Left colon (tissue), 2 donors: ENCODE measurements at places on chromosomes 4 and X. TPM values are rescaled to one million over a fixed set of nuclear protein-coding genes. Genes with fewer than 3 reads are reported as not detected.

Gene UGT2B7
- total RNA-seq, result 5.2 TPM

- DNase-seq, result no peak
Observed at GRCh38 chr4:110959041-110959643, 336.3 kb upstream of the PITX2 start.

GRCh38 chr4:13539619-13540445 lies 4.5 kb downstream of the NKX3-2 start:
- DNase-seq, result no peak

DNA sequence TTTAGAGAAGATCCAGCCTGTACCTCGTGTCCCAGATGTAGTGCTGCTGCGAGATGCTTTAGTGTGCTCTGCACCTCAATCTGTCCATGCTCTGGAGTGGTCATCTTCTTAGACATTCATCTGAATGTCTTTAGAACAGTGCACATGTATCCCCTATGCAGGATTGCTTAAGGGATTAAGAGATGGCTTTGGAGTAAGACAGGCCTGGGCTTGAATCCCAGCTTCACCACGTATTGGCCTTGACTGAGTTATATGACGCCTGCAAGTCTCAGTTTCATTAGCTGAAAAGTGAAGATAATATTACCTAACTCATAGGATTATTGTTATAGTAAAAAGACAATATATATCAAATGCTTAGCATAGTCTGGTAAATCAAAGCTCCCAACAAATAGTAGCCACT lies 98.3 kb downstream of the NFKB1 start:
- no peak for DNase-seq

Gene SMARCA1
- 7.0 TPM for total RNA-seq

DNA sequence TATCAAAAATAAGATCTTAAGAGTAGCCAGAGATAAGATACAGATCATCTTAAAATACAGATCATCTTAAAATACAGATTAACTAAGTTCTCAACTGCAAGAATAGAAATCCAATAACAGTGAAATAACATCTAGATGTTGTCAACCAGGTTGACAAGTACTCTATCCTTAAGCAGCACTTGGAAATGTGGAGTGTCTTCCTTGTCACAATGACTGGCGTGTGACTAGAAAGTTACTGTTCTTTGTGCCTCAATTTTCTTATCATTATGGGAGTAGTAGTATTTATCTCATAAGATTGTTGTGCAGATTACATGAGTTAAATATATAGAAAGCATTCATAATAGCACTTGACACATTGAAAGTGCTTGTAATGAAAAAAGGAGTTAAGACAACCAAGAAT lies 25.8 kb upstream of the HPGDS start:
- DNase-seq, result no peak

Gene MAGEC1
- not detected for total RNA-seq

DNA sequence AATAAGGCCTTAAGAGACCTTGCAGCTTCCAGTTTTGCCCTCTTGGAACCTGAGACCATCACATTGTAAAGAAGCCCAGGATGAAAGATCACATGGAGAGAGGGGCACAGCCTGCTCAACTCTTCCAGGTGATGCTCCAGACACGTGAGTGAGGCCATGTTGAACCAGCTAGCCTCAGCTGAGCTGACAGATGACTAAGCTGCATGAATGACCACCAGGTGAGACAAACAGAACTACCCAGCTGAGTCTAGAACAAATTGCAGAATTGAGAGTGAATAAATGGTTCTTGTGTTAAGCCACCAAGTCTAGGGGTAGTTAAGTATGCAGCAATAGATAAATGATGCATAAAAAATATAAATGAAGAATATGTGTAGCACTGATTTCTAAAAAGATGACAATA lies 16.8 kb upstream of the GPR82 start:
- no peak for DNase-seq

DNA sequence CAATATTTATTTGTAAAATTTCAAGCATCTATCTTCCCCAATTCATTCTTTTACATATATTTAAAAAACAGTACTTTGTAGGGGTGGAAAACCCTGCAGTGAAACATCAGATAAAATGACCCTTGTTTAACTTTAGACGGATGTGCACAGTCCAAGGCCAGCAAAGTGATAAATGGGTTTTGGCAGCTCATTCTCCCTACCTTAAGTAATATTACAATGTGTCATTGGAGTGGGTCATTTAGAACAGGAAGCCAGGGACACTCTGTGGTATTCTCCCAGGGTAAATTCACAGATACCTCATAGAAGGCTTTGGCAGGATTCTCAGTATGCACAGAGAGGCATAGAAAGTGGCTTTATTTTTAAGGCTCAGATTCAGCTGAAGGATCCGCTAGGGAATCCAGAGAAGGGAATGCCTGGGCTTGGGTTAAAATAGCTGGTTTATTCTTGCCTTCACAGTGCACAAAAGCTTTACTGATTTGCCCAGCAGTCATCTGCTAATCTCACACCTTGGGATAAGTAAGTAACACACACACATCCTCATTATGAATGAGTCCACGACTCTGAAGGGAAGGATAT lies 206.7 kb downstream of the RASL11B start:
- DNase-seq, result no peak

Gene ZNF630
- 3.3 TPM for total RNA-seq

DNA sequence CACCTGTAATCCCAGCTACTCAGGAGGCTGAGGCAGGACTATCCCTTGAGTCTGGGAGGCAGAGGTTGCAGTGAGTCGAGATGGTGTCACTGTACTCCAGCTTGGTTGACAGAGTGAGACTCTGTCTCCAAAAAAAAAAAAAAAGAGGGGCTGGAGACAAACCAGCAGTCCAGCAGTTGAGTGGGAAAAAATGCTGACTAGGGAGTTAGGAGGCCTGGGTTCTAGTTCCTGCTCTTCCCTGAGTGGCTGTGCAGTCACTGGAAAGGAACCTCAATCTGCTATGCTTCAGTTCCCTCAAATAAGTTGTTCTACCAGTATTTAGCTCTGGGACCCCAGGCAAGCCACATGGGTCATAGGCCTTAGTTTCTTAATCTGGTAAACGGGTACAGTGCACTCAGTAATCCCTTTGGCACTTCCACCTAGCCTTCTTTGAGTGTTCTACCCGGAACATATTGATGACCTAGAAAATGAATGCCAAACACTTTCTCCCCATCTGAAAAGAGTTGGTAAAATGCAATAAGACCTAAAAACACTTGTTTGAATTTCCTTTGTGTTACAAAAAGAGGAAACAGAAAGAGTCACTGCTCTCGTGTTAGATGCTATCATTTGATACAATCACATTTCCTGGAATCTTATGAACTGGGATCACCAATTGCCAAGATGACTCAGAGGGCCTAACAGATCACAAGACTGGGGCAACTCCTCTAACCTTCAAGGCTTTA lies 99.3 kb upstream of the EGFL6 start:
- no peak for DNase-seq

DNA sequence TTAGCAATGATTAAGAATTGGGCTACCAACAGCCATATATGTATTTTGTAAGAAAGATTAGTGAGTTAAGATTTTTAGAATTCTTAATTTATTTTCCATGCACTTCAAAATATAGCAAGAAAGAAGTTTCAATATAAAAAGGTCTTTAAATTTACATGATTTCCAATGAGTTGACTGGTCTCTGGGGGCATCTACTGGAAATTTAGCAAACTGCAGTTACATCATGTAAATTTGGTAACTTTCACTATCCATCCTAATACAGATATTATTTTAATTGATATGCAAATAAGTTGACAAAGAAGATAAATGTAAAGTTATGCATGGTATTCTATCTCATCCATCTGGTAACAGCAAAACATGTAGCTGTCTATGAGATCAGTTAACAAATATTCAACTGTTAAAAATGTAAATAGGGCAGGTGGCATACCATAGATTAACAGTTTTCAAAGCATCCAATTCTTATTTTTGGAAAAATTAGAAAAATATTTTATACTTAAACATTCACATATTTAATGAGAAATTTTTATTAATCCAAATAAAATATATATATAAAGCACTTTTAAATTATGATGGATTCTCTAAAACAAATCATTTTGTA lies 29.1 kb downstream of the TTC29 start:
- DNase-seq, result peak; percentile 5

- no peak for DNase-seq
Observed at GRCh38 chr4:113657586-113658233, 103.8 kb downstream of the CAMK2D start.

Gene SPANXC
- not detected for total RNA-seq

- DNase-seq, result peak; percentile 25
Observed at GRCh38 chrX:79366873-79367749, at the start of gene ITM2A. TSS of gene ITM2A (minus strand) at chrX:79367334. CDS start at chrX:79367215, 119 bp downstream.

Gene ANXA3
- total RNA-seq, result 44.8 TPM

DNA sequence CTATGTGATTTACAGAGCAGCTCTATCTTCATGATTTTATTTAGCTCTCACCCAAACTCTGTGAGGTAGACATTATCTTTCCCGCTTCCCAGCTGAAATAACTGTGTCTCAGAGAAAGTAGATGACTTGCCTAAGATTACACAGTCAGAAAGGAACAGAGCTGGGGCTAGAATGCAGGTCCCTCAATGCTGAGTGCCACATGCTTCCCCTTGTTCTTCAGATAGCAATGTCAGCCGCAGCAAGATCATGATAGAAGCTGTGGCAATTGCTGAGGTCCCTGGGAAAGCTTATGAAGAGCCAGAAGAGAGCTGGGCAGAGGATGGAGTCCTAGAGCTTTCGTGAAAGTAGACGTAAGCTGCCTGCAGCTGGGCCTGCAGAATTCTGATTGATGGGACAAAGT lies 11.1 kb upstream of the GABRE start:
- DNase-seq, result no peak

Gene NDST3
- 0.25 TPM for total RNA-seq

GRCh38 chr4:174045381-174045780 lies 238.1 kb downstream of the FBXO8 start:
- no peak for DNase-seq

Gene SRPK3
- 1.7 TPM for total RNA-seq

DNA sequence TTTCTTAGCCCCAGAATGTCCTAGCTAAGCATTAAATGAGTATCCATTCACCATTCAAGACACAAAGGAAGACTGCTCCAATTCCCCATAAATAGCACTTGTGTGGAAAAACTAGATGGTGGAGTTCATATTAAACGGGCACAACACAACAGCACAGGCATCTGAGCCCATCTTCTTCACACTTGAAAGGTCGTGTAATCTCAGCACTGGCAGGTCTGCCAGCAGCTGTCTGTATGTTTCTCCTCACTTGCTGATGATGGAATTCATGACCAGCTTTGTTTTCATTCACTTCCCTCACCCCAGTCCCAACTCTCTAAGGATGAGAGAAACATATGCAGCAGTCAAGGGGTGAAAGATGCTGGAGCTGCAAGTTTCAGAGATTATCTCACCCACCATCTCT lies 148.7 kb downstream of the AFAP1 start:
- DNase-seq, result no peak

DNA sequence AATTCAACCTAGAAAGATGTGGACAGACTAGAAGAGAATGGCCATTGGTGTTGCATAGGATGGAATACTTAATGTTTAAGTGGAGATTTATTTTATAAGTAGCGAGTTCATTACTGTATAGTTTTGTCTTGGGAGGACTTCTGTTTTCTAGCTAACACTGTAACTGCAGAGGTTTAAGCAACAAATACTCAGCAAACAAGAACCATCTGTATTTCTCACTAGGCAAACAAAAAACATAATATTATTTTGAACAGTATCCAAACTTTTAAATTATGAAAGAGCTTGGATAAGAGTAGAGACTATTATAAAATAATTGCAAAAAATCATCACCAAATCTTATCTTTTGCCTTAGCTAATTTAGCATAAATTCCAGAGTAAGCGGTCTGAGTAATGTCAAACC lies 121.1 kb downstream of the GLRA3 start:
- DNase-seq, result no peak

- no peak for DNase-seq
Observed at GRCh38 chr4:125115941-125116340, 198.8 kb upstream of the FAT4 start.
